ENCODE measurements at places on chromosomes 5 and 9.

DNA sequence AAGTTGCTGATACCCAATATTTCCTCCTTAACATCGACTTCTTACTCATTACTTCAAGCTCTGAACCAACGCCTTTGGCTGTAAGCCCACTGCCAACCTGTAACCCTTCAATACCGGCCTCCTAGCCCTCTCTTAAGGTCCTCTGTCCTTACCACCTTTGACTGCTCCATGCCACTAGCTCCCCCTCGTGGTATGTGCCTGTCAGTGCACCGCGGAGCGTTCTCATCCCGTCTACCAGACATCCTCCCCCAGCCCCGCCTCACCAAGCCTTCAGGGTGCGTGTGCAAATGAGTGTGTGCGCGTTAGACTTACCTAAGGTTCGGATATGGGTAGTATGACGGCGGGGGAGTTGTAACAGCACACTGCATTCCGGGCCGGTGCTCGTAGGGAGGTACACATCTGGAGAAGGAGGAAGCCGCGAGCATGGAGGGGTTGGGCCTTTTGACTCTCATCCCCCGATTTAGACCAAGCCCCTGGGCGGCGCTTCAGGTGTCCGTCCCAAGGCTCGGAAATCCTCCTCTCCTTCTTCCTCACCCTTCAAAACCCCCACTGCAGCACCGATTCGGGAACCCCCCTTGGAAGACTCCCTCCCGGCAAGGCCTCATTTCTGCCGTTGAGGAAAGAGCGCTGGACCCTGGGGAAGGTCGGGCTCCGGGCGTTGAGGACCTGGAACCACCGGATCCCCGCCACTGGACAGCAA is 2.8 kb upstream of the MYORG start:
- DNase-seq: peak; percentile 96

DNA sequence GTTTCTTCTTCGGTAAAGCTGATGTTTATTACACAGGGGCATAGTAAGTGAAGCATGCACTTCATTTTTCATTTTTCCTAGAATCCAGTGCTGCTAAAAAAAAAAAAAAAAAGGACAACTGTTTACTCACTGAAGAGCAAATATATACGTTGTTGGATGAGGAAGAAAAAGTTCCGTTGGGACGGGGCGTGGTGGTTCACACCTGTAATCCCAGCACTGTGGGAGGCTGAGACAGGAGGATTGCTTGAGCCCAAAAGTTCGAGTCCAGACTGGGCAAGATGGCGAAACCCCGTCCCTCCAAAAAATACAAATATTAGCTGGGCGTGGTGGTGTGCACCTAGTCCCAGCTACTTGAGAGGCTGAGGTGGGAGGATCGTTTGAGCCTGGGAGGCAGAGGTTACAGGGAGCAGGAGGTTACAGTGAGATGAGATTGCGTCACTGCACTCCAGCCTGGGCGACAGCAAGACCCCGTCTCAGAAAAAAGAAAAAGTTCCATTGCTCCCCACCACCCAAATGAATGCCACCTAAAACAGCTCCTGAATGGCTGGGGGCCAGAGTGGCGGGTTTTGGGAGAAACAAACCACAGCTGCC is 60.1 kb upstream of the GNE start:
- no peak for DNase-seq

- DNase-seq: no peak
These were observed 68.6 kb upstream of the PPP1R26 start for GRCh38 chr9:135410831-135411473.

- DNase-seq: peak; percentile 9
These were observed 575.8 kb downstream of the CSNK1G3 start for GRCh38 chr5:124087752-124088151.

GRCh38 chr5:177472460-177473442 is 683 bp downstream of the DBN1 start:
- DNase-seq: no peak

- no peak for DNase-seq
These were observed 195.5 kb upstream of the CLINT1 start for GRCh38 chr5:158054223-158055110.

GRCh38 chr5:11619339-11620024 is 284.8 kb downstream of the CTNND2 start:
- no peak for DNase-seq

- peak; percentile 49 for DNase-seq
These were observed 77.6 kb upstream of the SEMA6A start for GRCh38 chr5:116652196-116652729.

- DNase-seq: peak; percentile 69
These were observed 19.6 kb downstream of the KDM4C start for GRCh38 chr9:6777213-6777902.

DNA sequence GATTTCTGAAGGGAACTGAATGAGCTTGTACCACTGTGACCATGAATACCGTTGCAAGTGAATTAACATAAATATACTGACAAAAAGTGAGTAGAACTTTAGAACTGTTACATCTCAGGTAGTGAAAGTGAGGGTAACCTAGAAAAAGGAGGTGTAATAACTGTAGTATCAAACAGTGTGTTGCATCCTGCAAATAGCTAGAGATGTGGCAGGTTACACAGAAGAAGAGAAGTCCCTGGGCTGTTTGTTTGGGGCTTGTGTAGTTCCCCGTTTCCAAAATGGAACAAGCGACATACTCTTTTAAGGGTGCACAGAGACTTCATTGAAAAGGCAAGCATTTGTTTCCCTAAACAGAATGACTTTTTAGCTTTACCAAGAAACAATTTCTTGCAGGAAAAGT is 214.8 kb downstream of the NR3C1 start:
- DNase-seq: no peak

- no peak for DNase-seq
These were observed 10.8 kb downstream of the NFIB start for GRCh38 chr9:14303100-14303499.

All from H1 (cell line).